ENCODE measurements at places on chromosomes 2 and 18.

GRCh38 chr2:232485757-232486557 lies 1.7 kb downstream of the ECEL1 start:
- no peak for DNase-seq

- no peak for DNase-seq
Observed at GRCh38 chr2:209653134-209653533, 118.5 kb upstream of the UNC80 start.

- no peak for DNase-seq
Observed at GRCh38 chr2:201228912-201229290, 31.4 kb upstream of the CASP8 start.

- DNase-seq = no peak
Observed at GRCh38 chr2:46416739-46417403, 62.5 kb upstream of the TMEM247 start.

DNA sequence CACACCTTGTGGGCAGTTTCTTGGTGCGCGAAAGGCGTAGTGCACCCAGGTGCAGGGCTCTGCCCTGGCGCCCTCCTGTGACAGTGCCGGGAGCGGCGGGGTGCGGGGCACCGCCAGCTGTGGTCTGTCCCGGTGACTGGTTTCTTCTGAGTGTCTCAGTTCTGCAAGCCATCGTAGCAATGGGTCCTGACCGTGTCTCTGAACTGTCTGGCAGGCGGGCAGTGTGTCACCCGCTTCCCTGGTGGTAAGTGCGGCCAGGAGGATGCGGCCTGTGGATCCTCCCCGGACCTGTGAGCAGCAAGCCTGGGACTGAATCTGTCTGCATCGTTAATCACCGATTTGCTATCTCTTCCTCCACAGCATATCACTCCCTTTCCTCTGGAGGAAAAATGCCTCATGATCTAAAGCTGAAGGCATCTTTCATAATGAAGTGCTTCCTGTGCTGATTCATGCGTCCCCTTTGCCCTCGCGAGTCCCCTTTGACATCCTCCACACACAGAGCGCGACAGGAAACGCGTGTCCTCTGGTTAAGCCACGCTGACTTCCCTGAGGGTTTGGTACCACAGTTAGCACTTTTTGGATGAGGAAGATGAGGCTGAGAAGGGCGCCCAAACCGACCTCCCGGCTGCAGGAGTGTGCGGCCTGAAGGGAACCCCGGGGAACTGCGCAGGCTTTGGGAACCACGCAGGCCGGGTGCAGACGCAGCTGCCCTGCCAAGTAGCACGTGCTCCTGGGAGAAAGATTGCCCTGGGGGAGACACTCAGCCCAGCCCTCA lies 416.0 kb upstream of the HS6ST1 start:
- DNase-seq = no peak

All from GM12878 (cell line).